Forelimb muscle (tissue), 1 donor: ENCODE measurements at places on chromosomes 3 and 15.

- no peak for DNase-seq
Observed at GRCh38 chr3:34929036-34929435, 710.3 kb upstream of the ARPP21 start.

- no peak for DNase-seq
Observed at GRCh38 chr3:169489775-169490546, 173.6 kb downstream of the MECOM start.

GRCh38 chr15:40241269-40242212 is 2.7 kb downstream of the PAK6 start:
- DNase-seq, result no peak

DNA sequence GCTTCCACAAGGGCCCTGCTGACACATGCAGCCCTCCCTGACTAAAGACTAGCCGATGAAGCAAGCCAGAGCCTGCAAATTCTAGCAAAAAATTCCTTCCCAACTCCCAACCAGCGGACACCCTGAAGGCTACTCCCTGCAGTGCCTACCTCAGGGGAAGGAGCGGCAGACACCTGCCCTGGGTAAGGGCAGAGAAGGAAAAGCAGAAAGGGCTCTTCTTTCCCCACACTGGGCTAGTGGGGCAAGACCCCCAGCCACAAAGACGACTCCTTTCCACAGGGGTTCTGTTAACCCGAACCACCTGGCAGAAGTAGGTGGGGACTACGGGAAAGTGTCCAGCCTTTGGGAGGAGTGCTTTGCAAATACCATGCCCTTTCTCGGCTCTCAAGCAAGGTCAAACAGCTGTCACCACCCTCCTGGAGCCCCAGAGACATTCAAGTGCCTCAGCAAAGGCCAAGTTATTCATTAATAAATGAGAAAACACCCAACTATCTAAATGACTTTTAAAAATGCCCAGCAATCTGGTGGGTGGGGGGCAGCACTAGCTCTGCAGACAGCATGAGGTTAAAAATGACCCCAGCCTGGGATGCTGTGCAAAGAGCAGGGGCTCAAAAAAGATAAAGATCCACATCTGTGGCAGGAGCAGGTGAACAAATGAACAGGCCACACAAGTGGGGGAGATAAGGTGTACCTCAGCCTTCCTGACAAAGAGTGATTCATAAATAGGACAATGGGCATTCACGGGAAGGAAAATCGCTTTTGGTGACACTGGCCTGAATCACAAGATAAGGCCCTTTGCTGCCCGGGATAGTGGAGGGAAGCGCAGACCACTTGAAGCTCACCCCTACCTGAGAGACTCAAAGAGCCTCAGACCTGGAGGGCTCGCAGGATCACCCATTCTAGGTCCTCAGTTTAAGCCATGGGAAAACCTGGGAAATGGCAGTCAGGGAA is 33.0 kb downstream of the CCDC12 start:
- no peak for DNase-seq

GRCh38 chr3:54793171-54793570 is 134.7 kb downstream of the LRTM1 start:
- DNase-seq, result no peak

GRCh38 chr3:54020436-54020835 is 101.9 kb upstream of the CACNA2D3 start:
- no peak for DNase-seq

- no peak for DNase-seq
Observed at GRCh38 chr15:65054333-65055200, 9.4 kb downstream of the SLC51B start.

DNA sequence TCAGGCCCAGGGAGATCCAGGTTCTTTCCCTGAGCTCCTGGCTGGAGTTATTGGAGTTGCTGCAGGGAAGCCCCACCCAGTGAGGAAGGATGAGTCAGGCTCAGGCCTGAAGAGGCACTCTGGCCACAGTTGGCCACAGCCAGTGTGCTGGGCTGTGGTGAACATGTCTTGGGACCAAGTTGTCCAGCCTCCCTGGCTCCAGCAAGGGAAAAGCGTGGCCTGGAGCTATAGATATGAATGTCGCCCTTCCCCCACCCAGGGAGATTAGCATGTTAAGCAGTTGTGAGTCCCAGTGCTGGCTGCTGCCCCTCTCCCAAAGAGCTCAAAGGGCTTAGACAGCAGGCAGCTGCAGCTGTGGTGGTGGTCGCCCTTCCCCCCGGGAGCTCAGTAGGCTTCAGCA is 963.2 kb downstream of the ROBO2 start:
- DNase-seq, result no peak

DNA sequence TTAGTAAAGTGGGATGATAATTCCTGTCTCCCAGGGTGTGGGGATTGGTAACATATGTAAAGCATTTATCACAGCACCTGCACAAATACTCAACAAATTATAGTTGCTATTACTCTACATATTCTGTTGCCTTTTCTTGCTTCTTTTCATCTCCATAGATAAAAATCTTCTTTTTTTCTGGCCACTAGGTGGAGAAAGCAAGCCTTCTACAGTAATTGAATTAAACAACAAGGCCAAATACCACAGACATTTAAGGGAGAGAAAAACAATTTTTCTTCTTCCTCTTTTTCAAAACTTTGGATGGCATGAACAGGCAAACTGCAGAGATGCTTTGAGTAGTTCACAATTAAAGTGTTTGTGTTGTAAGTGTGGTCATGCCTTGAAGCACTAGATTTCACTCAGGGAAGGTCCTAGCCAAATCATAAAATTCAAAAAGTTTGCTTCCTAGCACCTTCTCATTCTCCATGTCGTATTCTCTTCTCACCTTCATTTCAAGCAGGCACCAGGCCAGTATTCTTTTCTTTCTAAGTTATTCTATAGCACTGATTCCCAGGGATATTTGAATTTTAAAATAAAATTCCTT is 493.4 kb upstream of the TGFBR2 start:
- peak; percentile 25 for DNase-seq

DNA sequence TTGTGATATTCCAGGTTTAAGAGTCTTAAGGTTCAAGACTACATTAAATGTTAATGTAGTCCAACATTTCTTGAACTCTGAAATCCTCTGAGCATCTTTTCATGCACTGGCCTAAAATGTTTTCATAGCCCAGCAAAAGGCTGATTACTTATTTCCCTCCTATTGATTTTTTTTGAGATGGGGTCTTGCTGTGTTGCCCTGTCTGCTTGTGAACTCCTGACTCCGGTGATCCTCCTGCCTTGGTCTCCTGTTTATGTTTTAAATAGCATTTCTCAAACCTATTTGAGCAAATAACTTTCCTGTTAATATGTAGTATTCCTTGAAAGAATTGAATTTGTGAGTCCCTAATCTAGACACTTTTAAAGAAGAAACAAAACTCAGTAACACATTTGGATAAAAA is 133.5 kb downstream of the IGF1R start:
- no peak for DNase-seq

GRCh38 chr3:46833346-46834300 is 29.6 kb downstream of the MYL3 start:
- DNase-seq, result no peak

DNA sequence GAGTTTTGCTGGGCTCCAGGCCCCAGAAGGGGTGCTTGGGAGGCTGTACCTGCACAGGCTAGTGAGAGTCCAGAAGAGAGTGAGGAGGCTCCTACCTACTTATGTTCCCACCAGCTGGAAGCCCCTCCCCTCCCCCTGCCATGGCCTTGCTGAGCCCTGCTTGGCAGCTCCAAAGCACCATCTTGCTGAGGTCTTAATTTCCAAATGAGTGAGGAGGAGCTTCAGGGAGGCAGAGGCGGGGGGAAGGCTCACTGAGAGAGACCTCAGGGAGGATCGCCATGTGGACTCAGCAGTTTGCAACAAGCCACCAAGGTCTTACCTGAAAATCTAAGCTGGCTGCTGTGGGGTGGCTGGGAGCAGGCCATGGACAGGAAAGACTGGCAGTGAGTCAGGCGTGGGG is 8.7 kb upstream of the CACNA2D2 start:
- no peak for DNase-seq

DNA sequence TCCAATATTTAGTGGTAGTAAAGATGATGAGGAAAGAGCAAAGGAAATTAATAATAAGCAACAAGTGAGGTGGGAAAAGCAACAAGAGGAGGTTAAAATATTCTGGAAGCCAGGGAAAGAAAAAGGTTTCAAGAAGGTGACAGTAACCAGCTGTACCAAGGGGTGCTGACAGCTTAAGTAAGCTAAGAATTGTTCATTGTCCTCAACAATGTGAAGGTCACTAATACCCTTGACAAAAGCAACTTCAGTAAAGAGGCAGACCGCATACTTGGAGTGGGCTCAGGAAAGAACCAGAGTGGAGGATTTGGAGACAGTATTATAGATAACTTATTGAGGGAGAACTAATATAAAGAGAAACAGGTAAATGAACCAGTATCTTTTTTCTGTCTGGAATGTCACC is 116.2 kb downstream of the GBE1 start:
- DNase-seq, result no peak

- no peak for DNase-seq
Observed at GRCh38 chr3:150376001-150376848, 31.9 kb upstream of the TSC22D2 start.

- no peak for DNase-seq
Observed at GRCh38 chr15:63292771-63293170, 15.4 kb downstream of the APH1B start.

DNA sequence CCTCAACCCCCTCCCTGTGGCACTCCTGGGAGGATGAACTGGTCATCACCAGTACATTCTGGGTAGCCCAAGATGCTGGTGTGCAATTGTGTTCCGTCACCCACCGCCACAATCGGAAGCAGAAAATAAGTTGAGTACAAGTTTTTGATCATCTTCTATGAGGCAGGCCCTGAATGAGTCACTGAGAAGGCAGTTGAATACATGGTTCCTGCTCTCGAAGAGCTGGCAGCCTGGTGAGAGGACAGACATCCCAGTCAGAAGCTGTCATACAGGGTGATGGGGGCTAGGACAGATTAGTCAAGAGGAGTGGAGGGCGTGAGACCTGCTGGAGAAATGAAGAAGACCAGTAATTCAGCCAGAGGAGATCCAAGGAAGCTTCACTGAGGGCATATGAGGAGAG is 6.2 kb downstream of the CEMIP start:
- no peak for DNase-seq

DNA sequence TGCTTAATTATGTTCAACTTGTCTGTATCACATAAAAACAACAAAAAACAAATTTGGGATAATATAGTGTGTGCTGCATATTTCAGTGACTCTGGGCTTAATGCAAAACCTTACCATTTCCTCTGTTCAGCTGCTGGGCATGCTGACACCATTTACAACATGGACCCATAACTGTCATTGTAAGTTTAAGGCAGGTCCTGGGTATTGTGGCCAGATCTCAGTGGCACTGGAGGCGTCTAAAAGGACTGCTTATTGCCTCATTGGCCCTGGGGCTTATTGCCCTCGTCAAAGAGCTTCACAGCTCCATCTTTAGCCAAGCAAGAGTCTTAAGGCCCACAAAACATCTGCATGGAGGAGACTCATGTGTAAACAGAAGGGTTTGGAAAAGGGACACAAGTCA is 390.2 kb downstream of the NR2F2 start:
- no peak for DNase-seq

- DNase-seq, result no peak
Observed at GRCh38 chr15:45657764-45658545, 23.1 kb downstream of the SQOR start.

DNA sequence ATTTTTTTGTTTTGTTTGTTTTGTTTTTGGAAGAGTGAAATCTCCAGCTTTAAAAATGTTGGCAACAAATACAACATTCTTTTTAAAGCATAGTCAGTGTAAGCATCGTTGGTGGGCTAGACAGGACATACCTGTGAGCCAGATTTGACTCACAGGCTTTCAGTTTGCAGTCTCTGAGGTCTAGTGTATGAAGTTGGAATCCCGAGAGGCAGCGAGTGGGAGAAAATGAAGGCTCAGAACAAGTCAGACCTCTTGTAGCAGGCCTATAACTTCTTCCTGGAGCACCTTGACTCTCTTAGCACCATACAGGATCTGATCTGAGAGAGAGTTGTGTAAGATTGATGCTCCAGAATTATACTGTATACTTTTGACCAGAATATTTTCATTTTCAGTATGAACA is 60.2 kb downstream of the CNTN4 start:
- no peak for DNase-seq

- no peak for DNase-seq
Observed at GRCh38 chr3:107309312-107309711, 67.9 kb upstream of the CCDC54 start.

DNA sequence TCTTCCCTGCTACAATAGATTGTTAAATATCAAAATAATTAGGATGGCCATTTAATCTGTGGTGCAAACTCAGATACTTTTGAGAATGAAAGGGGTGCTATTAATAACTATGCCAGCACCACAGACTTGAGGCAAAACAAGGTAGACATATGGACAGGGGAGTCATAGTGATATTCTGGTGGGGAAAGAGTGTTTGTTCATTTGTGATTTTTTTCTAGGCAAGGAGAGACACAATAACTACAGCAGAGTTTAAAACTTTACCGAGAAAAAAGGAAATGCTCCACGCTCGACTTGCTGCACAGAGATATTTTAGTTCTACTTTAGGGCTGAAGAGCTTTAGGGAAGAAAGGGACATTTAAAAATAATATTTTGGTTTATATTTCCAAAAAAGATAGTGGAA is 611.2 kb upstream of the GRM7 start:
- DNase-seq, result no peak

- DNase-seq, result no peak
Observed at GRCh38 chr3:129697229-129697969, 90.9 kb upstream of the PLXND1 start.

DNA sequence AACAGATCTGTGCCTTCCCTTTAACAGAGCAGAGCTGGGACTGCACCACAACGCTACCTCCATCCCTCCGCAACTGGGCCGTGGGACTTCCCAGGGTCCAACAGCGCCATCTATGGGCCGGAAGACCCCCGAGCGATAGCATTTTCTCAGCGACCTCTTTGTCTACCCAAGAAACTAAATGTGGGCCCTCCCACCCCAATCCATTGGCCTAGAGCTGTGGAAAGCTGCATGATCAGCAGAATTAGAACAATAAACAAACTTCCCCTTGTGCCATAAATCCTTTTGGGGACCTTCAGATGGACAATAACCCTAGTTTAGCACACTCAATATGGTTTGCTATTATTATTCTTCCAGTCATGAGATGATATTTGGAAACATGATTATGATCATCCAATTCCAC is 74.8 kb upstream of the NTRK3 start:
- DNase-seq, result no peak

DNA sequence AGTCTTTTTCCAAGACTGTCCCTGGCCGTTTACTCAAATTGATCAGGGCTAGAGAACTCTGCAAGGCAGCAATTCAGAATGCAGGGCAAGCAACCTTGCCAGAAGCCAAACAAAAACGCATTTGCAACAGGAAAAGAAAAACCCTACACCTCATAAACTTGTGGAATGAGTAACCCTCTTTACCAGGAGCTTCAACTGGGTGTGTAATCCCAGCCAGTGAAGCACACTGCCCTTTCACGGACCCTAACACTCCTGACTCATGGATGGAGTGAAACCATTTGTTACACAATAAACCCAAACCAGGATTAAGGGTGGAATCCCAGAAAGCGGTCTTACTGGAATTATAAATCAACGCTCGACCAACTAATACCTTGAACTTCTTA is 14.8 kb upstream of the LDHAL6B start:
- DNase-seq, result no peak

DNA sequence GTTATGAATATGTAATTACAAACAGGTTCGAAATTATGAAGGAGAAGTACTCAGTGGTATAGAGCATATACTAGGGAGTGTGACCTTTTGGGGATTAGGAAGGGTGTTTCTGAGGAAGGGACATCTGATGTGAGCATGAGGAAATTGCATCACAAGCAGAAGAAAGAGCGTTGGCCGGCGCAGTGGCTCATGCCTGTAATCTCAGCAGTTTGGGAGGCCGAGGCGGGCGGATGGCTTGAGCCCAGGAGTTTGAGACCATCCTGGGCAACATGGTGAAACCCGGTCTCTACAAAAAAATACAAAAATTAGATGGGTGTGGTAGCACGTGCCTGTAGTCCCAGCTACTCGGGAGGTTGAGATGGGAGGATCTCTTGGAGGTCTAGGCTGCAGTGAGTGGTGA is 6.9 kb downstream of the CMTM7 start:
- no peak for DNase-seq
